GM04503 (cell line): ENCODE measurements at places on chromosomes 1 and 21.

- no peak for DNase-seq
Observed at GRCh38 chr1:175129997-175130648, 62.5 kb downstream of the KIAA0040 start.

DNA sequence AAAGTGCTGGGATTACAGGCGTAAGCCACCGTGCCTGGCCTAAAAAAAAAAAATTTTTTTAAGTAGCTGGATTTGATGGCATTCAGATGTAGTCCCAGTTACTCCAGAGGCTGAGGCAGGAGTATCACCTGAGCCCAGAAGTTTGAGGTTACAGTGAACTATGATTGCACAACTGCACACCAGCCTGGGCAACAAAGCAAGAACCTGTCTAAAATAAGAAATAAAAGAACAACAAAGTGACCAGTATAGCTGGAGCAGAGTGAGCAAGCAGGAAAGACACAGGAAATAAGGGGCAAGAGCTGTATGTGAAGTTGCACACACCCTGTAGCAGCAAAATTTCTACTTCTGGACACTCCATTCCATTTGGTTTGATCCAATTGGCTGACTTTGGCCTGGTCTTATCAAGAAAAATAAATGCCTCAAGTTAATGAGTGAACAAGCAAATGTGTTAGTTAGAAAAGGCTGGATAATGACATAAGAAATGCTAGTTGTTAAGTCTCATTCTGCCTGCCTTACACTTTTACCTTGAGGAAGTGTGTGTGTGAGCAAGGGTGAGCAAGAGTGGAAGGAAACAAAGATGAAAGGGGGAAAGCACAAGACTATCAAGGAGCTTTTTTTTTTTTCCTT, 7.9 kb downstream of the ATP5IF1 start:
- no peak for DNase-seq

- peak; percentile 40 for DNase-seq
Observed at GRCh38 chr21:43639470-43640353, 19.6 kb downstream of the HSF2BP start.

DNA sequence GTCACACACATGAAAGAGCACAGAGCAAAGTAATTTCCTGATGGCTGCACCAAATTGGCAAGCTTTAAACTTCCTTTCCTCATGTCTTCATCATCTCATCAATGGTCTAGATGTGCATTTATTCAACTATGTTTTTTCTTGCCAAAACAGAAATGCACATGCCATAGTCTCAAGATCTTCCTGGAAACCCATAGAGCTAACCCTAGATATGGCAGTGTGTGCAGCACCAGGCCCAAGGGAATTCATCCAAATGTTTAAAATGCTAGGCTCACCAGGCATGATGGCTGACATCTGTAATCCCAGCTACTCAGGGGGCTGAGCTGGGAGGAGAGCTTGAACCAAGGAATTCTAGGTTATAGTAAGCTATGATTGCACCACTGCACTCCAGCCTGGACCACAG, 31.2 kb upstream of the PALMD start:
- DNase-seq = no peak

- DNase-seq = no peak
Observed at GRCh38 chr1:231757101-231757404, 130.5 kb downstream of the DISC1 start.

DNA sequence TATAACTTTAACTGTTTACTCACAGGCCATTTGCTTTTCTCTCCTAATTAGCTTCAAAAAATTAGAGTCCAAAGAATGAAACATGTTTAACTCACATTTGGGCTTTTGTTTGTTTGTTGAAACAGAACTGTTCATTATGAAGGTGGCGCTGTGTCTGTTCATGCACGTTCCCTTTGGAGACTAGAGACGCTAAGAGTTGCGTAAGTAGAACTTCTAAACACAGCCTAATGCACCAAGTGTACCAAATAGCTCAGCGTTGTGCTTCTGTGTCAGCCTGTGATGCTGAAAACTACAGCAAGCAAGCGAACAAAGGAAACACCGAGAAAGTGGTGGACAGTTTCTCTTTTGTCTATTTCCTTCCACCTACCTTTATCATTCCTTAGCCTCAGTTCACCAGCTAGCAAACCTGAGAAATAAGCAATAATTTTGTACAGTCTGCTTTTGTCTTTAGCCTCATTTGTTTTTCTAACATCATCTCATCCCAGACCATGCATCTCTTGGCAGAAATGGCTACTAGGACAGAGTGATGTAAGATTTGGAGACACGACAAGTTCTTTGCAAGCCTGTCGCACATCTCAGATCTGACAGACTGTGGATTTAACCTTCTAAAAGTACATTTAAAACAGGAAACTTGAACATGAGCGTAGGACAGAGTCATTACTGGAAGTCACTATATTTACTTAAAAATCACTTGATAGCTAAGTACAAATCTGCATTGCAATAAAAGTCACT, 375.1 kb downstream of the RYR2 start:
- DNase-seq = no peak

DNA sequence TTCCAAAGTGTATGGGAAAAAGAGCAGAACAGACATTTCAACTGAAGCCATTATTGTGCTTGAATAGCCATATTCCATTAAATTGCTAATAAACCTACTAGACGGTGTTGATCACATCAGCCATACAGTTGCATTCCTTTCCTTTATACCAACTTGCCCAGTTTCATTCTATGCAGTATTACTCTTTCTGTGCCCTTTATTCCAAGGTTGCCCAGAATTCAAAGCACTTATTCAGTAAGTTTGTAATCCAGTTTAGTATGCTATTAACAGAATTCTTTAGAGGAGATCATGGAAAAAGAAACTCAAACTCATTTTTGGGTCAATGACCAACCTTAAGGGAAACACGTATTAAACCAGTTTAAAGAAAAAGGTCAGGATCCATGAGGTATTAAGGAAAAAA, 89.5 kb downstream of the DDAH1 start:
- DNase-seq = no peak

- DNase-seq = no peak
Observed at GRCh38 chr21:35583566-35584216, 476.6 kb downstream of the SETD4 start.

- no peak for DNase-seq
Observed at GRCh38 chr21:42520628-42521253, 7.1 kb downstream of the SLC37A1 start.
